H9 (cell line): ENCODE measurements at places on chromosomes 1 and 21.

- DNase-seq: peak; percentile 70
Observed at GRCh38 chr1:42756956-42757891, 9.6 kb downstream of the P3H1 start.

- no peak for DNase-seq
Observed at GRCh38 chr1:63663873-63664272, 70.7 kb downstream of the PGM1 start.

DNA sequence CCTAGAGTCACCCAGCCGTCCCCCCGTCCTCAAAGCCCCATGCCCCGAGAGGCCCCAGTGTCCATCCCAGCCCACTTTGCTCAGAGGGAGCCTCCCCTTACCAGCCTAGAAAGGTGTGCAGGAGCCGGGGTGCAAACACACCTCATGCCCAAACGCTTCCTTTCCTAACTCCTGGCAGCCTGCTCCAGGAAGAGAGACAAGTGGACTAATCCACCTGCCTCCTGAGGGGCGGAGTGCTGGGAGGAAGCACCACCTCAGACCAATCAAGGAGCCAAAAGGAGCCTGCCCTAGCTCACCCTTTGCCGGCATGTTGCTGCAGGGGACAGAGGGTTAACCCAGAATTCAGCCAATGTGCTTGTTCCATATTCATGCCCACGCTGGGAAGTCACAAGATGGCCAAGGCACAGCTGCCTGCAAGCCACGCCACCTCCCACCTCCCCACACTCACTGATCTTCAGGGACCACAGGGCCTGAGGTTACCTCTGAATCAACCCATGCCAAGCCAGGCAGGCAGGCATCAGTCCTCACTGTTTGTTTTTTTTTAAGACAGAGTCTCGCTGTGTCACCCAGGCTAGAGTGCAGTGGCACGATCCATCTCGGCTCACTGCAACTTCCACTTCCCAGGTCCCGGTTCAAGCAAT, 27.8 kb downstream of the PLEKHA6 start:
- DNase-seq: no peak

- DNase-seq: no peak
Observed at GRCh38 chr1:54816130-54816529, 15.0 kb upstream of the TTC22 start.

DNA sequence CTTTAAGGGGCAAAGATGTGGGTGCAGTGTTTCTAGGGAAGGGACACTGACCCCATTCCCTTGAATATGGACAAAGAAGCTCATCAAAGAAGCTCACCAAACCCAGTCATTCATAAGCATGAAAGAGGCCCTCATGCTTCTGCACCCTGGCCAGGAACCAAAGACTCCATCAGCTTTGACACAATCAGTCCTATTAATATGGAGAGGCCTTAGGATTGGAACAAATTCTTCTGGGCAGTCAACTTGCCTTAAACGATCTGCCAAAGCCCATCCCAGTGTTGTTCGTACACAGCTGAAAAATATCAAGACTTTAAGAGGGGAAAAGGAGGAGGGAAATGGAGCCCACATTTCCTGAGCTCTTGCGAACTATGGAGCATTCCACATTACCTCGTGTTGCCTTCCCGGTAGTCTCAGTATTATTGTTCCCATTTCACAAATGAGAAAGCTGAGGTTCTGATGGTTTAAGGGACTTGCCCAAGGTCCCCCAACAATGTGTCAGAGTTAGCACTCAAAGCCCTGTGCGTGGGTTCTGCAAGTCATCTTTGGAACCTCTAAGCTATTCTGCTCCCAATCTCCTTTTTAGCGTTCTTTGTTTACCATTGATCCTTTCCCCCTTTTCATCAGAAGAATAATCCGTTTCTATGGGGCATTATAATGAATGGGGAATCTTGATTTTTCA, 161.9 kb downstream of the ZBTB18 start:
- DNase-seq: no peak

GRCh38 chr1:228937351-228937750, 202.1 kb downstream of the RHOU start:
- DNase-seq: no peak

DNA sequence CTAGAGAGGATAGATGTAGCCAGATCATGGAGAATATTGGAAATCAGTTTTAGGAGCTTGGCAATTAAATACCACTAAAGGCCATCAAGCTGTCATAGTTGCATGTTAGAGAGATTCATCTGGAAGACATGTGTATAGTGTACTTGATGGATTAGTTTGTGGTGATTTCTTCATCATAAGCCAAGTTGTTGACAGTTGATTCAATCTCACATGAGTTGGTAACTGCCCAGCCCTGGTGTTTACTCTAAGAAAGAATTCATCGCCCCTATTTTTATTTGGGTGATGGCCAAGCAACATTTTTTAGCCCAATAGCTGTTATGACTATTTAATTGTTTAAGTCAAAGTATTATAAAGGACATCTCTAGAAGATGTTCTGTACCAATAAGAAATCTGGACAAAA, 737.6 kb downstream of the PLA2G4A start:
- no peak for DNase-seq

- DNase-seq: no peak
Observed at GRCh38 chr1:209607102-209607794, 23.7 kb downstream of the CAMK1G start.

DNA sequence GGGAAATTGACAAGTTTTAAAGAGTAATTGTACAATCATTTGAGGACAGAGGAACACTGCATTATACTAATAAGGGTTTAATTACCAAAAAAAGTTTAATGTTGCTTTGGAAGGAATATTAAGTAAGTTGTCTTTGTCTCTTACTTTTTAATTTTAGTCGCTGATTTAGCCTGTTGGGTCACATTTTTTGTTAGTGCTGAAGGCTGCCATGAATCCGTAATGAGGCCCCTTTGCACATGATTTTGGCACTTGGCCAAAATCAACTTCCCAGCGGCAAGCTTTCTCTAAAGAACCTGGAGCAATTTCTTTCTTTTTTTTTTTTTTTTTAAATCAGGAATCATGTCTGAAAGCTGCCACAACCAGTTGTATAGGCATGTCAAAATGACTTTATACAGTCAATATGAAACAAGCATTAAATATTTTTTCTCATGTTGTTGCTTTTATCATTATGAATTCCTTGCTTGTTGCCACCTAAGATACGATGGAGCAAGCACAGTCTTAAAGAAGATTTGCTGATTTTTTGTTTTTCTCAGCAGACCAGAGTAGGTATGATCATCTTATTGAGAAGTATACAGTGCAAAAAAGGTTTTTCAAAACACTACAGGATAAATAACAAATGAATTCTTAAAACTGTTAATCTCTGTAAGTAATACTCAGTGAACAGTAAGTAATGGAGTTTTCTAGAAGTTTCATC, 690.4 kb downstream of the USP25 start:
- no peak for DNase-seq

GRCh38 chr1:233614743-233615521, 1.0 kb downstream of the KCNK1 start:
- peak; percentile 33 for DNase-seq

DNA sequence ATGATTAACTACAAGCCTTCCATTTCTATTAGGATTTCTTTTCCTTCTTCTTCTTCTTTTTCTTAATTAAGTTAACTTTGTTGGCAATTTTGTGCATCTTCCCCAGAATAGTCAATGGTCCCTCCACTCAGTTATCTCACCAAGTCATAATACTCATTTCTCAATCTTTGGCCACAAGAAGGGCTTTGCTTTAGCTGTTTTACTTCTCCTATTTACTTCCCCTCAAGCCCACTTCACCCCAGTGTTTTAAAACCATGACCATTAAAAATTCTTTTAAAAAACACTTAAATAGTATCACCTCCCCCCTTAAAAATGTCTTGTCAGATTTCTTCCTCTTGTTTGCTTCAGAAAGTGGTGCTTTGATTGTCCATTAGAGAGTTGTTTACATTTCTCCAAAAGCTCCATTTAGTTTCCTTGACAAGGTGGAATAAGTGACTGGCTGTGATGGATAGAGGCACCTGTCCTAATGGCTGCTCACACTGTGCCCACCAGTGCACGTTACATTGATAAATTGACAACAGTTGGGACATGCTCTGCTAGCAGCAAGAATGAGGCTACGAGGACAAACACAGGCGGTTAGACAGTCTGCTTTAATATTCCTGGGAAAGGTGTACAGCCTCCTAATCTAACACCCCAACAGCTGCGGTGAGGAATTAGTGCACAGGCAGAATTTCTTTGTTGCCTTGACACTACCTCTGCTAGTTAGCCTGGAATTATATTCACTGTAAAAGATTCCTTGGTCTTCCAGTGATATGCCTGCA, 354.7 kb downstream of the LMO4 start:
- DNase-seq: no peak

DNA sequence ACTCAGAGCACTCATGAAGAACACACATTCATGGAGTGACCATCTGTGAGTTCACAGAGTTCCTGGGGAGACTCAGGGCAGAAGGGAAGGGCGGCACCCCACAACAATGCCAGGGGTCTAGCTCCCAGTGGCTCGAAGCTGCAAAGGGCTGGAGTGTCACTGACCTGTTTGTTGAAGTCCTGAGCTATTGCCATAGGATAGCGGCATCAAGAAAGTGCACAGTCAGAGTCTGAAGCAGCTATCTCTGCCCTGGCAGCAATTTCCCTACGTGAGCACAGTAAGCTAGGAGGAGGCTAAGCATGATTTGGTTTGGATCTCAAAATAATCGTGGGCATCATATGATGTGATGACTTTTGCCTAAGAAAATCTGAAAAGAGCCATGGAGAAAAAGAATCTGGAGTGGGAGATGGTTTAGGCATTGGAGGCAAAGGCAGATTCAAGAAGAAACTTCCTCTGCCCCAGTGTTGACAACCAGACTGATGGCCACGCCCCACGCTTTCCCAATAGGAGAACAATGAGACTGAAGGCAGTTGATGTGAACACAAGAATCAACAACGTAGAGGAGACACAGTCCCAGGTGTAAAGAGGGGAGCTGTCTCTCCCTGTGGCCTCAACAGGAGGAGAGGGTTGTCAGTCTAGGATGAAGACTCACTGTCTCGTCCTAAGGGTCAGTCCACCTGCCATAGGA, 100.0 kb upstream of the SLC25A33 start:
- DNase-seq: no peak

GRCh38 chr21:17527240-17527639, 14.4 kb downstream of the CXADR start:
- no peak for DNase-seq

- peak; percentile 38 for DNase-seq
Observed at GRCh38 chr1:87330885-87331364, 2.2 kb downstream of the LMO4 start.

DNA sequence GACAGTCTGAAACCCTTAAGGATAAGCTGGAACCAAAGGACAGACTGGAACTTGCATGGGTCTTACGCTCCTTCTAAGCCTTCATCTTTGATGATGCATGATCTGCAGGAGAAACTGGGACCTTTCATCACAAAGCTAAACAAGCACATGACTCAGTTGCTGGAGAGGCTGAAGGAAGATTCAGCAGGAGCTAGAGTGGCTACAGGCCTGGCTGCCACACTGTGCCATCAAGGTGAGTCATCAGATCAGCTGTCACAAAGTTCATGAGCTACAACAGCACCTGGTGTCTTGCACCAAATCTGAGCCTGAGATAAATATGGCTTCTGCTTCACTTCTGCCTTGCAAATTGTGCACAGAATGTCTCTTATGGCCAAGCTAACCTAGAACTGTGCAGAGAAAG, 95.5 kb upstream of the MARK1 start:
- no peak for DNase-seq

DNA sequence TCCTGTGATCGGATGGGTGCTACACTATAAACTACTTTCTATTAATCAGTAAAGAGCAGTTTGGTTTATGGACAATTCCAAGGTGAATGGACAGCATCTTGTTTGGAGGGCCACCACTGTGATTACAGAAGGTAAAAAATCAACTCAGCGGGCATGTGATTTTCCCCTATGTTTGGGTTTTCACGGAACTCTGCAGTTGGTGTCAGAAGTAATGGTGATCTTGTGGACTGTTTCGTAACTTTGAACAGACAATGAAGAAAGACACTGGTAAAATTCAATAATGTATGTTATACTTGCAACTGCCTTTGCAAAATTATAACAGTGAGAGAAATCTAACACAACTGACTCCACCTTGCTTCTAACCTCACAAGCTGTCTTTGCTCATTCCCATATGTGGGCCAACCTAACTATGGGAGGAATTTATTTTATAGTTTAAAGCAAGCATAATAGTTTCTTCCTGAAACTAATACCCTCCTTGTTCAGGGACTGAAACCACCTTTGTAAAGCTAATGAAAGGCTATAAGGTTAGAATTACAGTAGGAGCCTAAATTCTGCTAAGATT, 53.2 kb downstream of the TRIM33 start:
- DNase-seq: no peak

DNA sequence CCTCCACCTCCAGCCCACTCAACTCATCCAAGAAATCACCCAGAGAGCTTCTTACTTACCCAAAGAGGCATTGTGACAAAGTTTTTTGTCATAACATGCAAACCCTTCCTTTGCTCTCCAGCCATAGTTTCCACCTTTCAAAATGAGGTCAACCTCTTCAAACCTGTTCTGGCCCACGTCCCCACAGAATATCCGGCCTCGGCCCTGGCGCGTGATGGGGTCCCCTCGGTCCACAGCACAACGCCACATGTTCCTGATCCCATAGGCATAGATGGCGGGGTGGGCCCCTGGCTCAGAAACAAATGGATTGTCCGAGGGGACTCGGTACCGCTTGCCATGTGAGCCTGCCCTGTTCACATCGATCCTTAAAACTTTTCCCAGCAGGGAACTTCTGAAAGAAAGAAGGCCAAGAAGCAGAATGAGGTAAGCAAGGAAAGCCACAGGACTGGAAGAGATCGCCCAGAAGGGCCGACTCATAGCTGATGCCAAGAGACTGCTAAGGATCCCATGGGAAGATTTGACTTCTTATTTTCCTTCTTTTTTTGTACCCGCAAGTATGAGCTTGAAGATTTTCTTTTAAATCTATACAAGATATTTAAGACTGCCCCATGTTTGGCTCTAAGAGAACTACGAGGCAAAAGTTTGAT, 7.8 kb downstream of the HHIPL2 start:
- DNase-seq: no peak

DNA sequence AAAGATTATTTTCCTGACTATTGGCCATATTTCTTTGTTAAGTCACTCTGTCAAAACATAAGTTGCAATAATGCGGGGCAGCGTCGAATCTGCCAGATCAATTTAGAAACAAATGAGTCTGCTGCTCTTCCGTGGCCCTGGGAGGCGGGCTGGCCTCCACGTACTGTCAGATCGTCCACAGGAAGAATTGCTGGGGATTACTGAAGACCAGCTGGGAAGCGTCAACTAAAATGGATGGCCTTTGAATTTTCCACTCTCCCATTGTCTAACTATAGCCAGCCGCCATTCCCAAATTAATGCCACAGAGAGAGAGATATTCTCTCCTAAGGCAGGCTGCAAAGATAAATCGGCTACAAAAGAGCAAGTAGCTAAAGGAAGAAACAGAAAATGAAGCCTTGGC, 560.2 kb downstream of the SMYD3 start:
- DNase-seq: no peak

DNA sequence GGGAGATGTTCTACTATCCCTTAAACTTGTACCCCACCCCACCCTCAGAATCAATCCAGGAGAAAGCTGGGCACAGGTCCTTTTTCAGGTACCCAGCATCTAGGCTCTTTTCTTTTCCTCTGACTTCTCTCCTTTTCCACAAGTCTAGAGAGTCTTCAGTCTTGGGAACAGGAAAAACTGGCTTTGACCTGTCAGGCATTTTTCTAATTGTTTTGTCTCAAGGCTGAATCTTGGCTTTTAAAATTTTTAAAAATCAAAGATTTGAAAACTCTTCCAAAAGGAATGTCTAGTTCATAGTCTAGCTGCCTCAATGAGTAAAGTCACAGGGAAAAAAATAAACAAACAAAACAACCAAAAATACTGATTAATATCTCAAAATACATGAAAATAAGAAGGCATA, 161.5 kb downstream of the HFM1 start:
- DNase-seq: no peak
